ENCODE measurements at places on chromosomes 3 and 15. TPM values are rescaled to one million over a fixed set of nuclear protein-coding genes. Genes with fewer than 3 reads are reported as not detected.
A peak's percentile ranks its signal among the peaks of the same experiment; 100 is the strongest.

DNA sequence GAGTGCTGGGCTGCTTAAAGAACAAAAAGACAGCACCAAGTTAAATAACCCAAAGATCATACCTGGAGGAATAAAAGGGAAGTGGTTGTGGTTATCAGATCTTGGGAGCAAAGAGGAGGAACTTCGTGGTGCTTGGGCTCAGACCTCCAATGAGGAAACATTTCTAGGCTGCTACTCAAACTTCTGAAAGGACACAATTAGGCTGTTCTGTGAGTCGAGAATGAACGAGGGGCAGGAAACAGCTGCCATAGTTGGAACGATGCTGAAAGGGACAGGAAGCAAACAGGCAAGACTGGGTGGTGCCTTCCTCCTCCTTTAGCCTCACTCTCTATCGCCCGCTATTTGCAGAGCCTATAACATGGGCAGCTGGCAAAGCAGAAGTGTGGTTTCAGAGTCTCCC lies 276.3 kb upstream of the ARRDC4 start:
- no peak for DNase-seq

DNA sequence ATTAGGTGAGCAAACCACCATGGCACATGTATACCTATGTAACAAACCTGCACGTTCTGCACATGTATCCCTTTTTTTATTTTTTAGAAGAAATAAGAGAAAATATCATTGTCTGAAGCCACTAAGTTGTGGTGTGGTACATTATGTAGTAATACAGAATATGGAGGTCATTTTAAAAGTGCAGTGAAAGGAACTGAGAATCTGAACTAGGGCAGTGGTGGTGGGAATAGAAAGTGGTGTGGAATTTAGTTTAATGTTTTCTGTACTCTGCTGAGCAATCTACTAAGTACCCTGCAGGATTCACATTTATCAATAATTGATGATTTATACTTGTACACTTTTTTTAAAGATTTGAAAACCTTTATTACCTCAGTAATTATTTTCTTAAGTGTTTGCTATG lies 283.5 kb downstream of the CHL1 start:
- DNase-seq, result no peak

DNA sequence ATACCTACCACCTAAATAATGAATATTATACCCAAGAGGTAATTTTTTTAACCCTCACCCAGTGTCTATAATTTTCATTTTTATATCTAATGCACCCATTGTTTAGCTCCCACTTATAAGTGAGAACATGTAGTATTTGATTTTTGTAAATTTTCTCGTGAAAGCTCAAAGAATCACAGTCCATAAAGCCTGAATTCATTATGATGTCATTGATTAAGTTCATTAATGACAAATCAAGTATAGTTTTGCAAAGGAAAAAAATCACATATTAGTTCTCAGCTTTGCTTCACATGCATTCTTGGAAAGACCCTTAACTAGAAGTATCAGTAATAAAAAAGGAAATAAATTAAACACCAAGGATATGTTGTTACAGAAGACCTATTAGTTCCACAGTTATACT lies 425.3 kb upstream of the UBE2E2 start:
- no peak for DNase-seq

DNA sequence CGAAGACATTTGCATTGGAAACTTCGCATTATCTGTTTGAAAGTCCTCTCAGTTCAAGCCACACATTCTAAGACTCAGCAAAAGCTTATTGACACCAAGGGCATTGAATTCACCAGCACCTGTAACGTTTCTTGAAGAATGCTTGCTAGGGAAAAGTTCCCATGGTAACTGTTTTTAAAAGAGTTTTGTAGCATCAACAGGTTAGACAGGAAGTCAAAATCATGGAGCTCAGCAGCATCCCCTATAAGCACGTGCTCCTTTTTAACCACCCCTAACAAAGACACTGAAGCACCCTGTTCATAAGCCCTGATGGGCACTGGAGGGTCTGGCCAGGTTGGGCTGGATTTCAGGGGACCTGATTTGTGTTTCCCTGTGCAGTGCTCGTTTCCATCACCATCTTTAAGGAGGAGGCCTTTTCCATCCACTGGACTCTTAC lies 229.7 kb upstream of the BHLHE40 start:
- no peak for DNase-seq

- DNase-seq, result no peak
Observed at GRCh38 chr15:57528940-57529565, 62.7 kb upstream of the MYZAP start.

Gene ST6GAL1
- 53.5 TPM for total RNA-seq

DNA sequence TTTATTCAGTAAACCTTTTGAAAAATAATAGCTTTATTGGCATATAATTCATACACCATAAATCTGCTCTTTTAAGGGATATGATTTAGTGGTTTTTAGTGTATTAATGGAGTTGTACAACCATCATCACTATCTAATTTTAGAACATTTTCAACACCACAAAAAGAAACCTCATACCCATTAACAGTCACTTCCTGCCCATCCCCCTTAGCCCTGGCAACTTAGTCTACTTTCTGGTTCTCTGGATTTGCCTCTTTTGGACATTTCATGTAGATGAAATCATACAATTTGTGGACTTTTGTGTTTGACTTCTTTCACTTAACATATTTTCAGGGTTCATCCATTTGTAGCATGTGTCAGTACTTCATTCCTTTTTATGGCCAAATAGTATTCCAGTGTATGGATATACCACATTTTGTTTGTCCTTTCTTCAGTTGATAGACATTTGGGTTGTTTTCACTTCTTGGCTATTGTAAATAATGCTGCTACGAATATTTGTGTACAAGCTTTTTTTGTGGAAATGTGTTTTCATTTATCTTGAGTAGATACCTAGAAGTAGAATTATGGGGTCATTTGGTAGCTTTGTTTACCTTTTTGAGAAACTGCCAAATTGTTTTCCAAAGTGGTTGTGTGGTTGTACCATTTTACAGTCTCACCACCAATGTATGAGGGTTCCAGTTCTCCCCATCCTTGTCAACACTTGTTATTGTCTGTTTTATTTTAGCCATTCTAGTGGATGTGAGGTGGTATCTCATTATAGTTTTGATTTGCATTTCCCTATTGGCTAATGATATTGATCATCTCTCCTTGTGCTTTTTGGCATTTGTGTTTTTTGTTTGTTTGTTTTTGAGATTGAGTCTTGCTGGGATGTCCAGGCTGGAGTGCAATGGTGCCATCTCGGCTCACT lies 45.8 kb downstream of the SMAD3 start:
- no peak for DNase-seq

Gene FANCD2OS
- total RNA-seq, result not detected

Gene GASK1A
- total RNA-seq, result 4.5 TPM

Gene CKMT1B
- total RNA-seq, result 24.2 TPM

DNA sequence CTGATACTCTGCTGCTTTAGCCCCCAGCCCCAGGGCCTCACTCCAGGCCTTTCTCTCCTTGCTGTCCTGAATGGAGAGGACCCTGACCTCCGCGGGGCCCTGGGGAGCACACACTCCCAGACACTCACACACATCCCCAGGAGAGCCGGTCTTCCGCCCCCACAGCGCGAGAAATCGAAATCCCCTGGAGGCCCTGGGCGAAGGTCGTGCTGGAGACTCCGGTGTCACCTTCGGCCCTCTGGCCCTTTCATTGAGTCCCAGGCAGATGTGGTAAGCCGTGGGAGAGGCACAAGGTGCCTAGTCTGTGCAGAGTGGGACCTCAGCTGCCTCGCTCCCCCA lies 848 bp upstream of the GOLGA8B start:
- peak; percentile 58 for DNase-seq

- DNase-seq, result peak; percentile 73
Observed at GRCh38 chr15:58182460-58183163, 44.4 kb downstream of the AQP9 start.

Gene CEP97
- 9.2 TPM for total RNA-seq

DNA sequence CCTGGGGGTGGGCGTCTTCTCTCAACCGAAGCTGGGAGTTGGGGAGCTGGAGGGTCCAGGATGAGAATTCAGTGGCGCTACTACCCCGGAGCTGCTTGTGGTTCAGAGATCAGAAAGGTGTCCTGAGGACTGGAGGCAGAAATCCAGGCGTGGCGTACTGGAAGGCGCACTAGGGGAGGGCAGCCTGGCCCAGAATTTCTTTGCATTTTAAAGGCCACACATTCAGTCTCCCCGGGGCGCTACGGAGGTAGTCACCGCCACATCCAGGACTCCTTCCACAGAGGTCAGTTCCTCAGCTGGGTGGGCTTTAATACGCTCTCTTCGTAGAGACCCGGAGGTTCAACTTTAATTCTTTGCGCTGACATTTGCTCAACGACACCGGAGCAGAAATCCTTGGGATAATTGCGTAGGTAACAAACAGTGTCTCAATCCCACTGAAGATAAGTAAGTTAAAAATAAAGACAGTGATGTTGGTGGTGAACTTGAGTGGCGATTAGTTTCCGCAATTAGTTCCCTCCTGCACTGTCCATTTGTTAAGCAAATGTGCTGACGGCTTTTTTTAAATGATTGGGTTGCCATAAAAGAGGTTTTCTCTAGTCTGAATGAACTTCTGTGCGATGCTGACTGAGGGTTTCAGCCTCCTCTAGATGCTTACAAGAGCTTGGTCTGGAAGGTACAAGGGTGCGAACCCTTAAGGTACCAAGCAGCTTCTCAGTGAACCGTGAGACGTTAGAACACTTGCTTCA lies 535 bp downstream of the MCTP2 start:
- DNase-seq, result peak; percentile 7

- DNase-seq, result peak; percentile 26
Observed at GRCh38 chr15:76994001-76994400, 925 bp upstream of the PSTPIP1 start.

GRCh38 chr3:155232605-155233004 lies 60.9 kb downstream of the STRIT1 start:
- no peak for DNase-seq

DNA sequence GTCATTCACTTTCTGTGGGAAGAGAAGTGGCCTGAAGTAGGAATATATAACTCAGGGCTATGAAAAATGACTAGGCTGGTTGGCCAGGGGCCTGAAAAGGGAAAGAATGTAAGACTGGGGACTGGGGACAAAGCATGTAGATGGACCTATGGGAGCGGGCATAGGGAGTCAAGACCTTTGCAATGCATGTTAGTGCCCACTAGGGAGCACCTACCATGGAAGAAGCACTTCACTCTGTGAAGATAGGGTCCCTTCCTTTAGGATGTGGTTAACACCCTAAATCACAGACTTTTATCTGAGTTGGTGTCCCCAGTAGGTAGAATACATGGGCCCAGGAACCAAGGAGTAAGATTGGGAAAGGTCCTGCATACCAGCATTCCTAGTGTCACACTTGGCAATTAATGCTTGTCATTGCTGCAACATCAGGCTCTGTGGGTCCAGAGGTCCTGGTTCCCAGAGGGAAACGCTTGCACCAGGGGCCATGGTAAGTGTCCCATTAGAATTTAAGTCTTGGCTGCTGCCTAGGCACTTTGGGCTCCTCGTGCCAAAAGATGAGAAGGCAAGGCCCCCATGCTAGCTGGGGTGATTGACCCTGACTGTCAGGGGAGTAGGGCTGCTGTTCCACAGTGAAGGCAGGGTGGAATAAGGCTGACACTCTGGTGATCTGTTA lies 79.6 kb downstream of the CRYGS start:
- peak; percentile 42 for DNase-seq

GRCh38 chr15:98727115-98728040 lies 79.0 kb downstream of the IGF1R start:
- DNase-seq, result peak; percentile 84

- no peak for DNase-seq
Observed at GRCh38 chr3:116005404-116005803, 382.1 kb downstream of the GAP43 start.

DNA sequence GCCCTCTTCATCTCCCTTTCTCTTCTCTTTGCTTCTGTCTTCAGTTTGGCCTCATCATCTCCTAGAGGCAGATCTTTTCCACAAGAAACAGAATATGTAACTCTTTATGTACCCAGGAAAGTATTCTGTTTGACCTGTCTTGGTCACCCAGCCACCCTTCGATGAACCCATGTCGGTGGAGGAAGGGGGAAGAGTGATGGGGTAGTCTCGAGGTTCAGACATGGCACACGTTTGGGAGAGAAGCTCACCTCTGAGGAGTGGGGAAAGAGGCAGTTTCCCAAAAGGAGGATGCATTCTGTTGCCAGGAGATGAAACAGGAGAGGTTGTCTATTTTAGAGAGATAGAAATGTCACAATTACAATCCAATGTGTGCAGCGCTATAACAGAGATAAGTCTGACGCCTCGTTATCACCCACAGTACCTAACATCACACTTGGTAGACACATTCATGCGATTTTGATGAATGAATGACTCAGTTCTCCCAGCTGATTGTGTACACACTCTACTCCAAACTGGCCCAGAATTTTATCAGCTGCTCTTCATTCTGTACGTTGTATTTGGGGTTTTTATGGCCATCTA lies 722 bp upstream of the CCDC50 start:
- no peak for DNase-seq

Gene SLC22A14
- total RNA-seq, result 0.03 TPM

DNA sequence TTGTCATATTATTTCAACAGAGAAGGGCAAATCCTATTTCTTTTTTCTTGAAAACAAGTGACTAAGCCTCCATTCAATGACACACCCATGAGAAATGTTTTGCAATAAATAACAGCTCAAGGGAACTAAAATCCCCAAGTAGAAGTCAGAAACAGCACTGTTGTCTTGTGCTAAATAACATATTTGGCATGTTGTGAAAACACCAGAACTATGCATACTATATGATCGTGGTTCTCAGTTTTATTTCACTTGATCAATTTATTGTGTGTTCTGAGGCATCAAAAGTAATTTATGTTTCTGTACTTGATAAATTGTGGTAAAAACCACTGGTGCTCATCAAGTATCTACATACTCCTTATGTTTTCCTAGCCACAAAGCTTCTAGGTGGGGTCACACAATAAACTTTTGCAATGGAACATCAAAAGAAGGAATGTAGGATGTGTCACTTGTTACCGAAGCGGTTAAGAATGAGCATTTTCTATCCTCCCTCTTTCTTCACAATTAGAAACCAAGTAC lies 691.7 kb upstream of the CBLB start:
- no peak for DNase-seq

DNA sequence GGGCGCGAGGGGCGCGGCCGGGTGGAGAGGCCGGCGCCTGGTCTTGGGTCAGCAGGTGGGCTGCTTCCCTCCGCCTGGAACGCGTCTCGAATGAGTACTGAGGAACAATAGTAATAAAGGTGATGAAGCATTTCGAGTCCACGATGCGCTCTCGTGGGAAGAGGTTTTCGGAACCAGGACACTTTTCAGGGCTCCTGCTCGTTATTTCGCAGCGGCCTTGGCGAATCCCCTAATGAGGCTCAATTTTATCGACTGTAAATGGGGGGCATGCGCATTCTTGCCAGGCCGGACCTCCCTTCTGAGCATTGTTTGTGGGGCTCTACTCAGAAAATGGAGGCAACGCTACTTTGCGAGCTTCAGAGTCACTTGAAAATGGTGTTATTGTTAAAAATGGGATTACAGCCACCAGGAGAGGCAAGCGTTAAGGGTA lies 1.2 kb downstream of the NR2C2 start:
- DNase-seq, result no peak

DNA sequence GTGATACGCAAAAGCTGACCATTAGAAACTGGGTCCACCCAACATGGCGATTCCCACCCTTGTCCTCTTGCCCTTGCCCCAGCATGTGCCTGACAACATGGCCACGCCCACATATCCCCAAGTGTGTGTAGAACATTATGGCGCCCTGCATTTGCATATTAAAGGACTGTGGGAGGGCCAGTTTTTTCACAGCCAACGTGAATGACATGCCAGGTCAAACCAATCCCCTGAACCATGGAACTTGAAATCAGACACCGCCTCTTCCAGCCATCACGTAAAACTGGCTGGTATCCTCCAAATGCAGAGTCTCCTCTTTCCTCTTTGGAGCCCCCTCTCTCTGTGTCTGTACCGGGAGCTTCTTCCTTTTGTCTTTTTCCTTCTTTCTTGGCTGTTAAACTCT lies 156.7 kb upstream of the EPHA6 start:
- no peak for DNase-seq

Gene ALCAM
- total RNA-seq, result 35.2 TPM

Gene RASGRF1
- 0.14 TPM for total RNA-seq
